ENCODE measurements at places on chromosomes 5 and 9.

GRCh38 chr5:143576711-143577484 is 173.4 kb upstream of the NR3C1 start:
- DNase-seq: no peak

DNA sequence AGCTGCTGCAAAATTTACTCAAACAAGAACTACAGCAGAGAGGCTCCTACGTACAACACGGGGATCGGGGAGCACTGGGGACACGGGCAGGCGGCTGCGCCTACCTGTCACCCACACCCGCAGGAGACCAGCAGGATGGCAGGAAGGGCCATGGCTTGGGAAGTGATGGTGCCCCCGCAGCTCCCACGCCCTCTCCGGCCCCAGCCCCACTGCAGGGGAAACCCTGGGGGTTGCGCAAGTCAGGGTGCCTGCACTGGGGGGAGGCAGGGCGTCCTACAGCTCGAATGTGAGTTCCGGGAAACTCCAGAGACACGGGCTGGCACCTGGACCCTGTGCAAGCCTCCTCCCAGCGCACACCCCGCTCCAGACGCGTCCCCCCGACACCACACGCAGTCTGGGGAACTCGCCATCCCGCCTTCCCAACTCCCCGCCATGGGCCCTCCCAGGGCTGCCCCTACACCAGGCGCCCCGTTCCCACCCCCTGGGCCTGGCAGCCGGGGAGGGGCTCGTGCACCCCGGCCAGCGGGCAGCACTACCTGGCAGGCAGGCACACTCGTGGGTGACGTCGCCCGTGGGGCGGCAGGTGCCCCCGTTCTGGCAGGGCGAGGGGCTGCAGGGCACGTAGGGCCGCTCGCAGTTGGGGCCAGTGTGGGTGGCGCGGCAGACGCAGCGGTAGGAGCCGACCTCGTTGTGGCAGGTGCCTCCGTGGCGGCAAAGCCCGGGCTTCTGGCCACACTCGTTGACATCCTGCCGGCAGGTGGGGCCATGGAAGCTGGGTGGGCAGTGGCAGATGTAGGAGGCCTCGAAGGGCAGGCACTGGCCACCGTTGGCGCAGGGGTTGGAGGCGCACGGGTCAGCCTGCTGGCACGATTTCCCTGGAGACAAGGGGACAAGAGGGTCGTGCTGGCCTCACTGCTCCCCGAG is 23.3 kb downstream of the NOTCH1 start:
- DNase-seq: no peak

DNA sequence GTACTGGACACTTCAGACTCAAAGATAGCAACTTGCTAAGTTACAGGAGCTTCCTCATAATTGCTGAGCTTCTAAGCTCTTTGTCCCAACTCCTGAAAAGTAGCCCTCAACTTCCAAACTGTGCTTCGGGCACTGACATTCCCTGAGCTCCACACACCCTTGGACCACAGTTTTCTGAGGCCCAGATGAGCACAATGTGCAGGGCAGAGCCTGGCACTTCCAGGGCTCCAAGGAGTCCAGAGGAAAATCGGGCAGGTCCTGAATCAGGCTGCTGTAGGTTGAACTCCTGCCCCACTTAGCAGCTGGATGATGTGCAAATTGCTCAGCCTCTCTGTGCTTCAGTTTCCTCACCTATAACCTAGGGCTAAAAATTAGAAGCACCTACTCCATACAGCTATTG is 54.6 kb upstream of the KCNIP1 start:
- DNase-seq: no peak

- DNase-seq: no peak
These were observed 516.3 kb upstream of the DAP start for GRCh38 chr5:11277323-11277722.

- DNase-seq: no peak
These were observed 135.9 kb downstream of the GABRB2 start for GRCh38 chr5:161410640-161411039.

DNA sequence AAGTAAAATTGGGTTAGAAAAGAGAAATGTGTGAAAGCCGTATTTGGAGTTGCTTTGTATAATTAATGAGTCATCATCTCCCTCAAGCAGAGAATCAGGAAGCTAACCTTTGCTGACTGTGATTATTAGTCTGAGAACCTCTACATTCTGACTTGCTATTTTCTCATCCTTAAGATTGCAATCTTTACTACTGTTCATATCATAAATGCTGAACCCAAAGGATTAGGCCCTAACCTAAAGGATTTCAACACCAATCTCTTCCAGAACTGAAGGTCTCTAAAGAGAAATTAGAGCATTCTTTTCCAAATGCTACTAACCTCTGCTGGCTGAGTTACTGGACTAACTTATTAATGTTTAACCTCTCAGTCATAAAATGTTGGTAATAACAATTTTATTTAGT is 538.1 kb upstream of the MEF2C start:
- no peak for DNase-seq

DNA sequence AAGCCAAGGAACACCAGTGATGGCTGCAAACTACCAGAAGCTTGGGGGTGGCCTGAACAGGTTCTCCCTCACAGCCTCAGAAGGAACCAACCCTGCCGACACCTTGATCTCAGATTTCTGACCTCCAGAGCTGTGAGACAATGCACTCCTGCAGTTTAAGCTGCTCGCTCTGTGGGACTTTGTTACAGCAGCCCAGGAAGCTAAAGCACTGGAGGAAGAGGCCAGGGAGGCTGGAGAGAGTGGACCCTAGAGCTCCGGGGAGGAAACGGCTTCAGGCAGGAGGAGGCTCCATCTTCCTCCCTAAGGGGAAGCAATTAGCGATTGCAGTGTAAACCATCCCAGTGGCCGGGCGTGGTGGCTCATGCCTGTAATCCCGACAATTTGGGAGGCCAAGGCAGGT is 25.1 kb downstream of the BARX1 start:
- no peak for DNase-seq

- DNase-seq: no peak
These were observed 329.5 kb downstream of the KIAA0825 start for GRCh38 chr5:94288937-94289336.

- no peak for DNase-seq
These were observed 47.6 kb downstream of the GGTA1 start for GRCh38 chr9:121452085-121452484.

DNA sequence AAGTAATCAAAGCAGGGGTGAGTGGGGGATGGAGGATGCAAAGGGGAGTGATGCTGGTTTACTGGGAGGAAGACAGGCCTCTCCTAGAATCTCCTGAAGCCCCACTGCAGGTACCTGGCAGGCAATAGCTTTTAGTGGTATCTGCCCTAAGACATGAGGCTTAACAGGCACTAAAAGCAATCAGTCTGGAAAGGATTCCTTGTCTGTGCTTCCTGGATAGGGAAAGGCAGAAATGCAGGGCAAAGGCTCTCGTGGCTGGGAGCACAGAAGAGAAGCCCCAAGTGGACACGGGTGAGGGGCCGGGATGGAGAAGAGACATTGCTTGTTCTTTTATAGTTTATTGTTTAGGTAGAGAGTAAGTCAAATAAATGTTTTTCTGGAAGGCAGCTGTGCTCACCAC is 40.1 kb downstream of the CCNJL start:
- DNase-seq: no peak

GRCh38 chr9:70484232-70485130 is 70.0 kb upstream of the KLF9 start:
- DNase-seq: peak; percentile 31

GRCh38 chr5:9054821-9055589 is 490.9 kb downstream of the SEMA5A start:
- no peak for DNase-seq

- DNase-seq: no peak
These were observed 91.8 kb upstream of the ACO1 start for GRCh38 chr9:32292611-32293010.

GRCh38 chr5:60036192-60036938 is 142.8 kb upstream of the PDE4D start:
- DNase-seq: no peak

- no peak for DNase-seq
These were observed 100.0 kb downstream of the LPAR1 start for GRCh38 chr9:110938242-110938641.

DNA sequence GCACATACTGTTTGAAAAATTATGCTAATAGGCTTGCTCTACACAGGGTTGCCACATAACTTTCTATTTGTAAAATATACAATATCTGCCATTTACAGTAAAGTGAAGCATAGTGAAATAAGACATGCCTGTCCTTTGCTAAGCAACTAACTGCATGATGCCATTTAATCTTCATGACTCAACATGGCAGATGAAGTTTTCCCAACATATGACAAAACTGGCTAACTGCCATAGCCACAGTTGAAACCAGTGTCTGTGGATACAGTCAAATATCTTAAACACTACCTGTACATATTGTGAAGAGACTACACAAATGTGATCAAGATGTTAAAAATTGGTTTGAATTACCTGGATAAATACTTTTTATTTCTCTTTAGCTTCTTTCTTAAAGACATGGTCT is 3.1 kb upstream of the DMAC1 start:
- DNase-seq: no peak

GRCh38 chr9:129184219-129184524 is 6.1 kb upstream of the IER5L start:
- DNase-seq: no peak

- DNase-seq: no peak
These were observed 36.5 kb upstream of the NUTM2G start for GRCh38 chr9:96892131-96892530.

- DNase-seq: no peak
These were observed 123.6 kb upstream of the PITX1 start for GRCh38 chr5:135157421-135158313.

- no peak for DNase-seq
These were observed 6.5 kb downstream of the CD74 start for GRCh38 chr5:150406103-150406722.

GRCh38 chr5:88401686-88402085 is 133.0 kb upstream of the TMEM161B start:
- DNase-seq: no peak

- no peak for DNase-seq
These were observed 241.6 kb upstream of the CD180 start for GRCh38 chr5:67437905-67438845.

DNA sequence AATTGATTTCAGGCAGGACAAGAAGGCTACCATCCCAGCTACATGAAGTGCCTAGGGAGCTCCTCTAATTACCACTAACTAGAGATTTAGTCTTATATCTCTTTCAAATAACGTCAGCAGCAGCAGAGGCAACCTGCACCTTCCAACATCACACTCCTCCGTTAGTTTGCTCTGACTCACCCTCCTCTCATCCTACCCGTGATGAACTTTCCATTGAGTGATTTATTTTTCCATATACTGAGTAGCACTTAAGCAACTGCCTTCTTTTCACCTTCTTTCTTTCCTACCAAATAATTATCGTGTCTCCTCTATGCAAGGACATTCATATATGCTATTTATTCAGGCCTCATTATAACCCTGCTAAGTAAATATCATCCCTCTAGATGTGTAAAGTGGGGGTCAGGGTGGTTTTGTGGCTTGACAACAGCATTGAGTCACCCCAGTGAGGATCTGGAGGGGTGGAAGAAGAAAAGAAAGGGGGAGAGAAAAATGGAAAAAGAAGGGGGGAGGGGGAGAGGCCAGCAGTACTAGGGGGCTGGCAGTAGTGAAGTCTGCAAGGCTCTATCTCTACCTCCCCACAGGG is 64.6 kb upstream of the CAST start:
- no peak for DNase-seq

DNA sequence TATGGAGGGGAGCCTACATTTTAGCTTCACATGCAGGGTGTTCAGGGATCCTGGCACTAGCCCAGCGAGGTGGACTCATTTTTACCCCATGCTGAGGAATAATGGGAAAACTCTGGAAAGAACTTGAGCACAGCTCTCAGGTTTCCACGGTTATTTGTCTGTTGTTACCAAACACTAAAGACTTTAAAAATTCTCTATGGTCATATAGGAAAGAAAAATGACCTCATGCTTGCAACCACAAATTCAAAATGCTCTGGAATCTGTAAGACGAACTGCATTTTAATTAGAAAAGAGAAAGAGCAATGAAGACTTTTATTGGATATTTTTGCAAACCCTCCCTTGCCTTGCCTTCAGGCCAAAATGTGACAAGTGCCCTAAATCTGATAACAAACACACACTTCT is 606.9 kb downstream of the EBF1 start:
- no peak for DNase-seq

DNA sequence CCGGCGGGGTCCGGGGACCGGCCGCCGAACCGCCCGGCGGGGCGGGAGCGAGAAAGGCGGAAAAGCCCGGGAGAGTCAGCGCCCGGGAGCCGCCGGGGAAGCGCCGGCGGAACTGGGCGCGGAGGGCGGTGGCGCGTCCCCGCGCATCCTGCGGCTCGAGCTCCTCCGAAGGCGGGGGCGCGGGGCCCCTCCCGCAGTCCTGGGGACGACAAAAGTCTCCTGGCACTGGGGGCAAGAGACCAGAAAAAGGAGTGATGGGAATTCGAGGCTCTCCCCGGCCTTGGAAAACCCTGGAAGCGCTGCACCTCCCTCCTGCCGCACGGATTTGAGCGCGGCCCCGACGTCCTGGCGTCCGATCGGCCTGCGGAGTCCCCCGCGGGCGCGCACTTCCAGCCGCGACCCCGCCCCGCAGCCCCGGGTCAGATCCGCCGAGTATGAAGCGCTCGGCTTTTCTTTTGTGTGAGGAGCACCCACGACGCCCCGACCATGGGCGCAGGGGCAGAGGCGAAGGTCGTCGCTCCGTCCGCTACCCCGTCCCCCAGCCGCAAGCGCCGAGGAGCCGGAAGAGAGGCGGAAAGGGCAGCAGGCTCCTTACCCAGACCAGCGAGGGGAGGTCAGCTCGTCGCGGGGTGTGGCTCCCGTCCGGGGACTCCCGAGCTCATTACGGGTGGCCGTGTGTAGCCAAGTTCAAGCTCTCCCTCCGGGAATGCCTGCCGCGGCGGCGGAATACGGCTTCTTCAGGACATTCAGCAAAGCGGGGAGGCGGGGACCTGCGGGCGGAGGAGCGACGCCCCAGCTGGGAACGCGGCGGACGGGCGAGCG is at the start of gene EPB41L4A:
Gene EPB41L4A (minus strand): TSS at position 114 of the 822 bp plus-strand sequence. CDS start 238 bp downstream, outside the sequence.
- DNase-seq: no peak

DNA sequence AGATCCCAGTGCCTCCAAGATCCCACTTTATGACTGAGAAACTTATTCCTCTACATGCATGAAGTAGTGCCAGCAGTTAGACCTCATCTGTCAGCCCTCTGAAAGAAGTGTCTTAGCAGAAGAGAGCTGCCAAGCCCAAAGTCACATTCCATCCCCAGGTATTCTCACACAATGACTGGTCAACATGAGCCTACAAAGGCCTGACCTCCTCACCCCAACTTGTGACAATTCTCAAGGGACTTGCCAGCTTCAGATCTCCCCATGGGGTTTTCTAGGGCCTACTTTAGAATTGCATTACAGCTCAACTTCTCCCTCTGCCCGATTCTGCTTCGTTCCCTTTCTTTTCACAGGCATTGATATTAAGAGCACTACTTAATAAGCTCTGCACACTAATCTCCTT is 393.8 kb upstream of the SLC30A5 start:
- DNase-seq: no peak

- DNase-seq: no peak
These were observed 17.2 kb upstream of the THG1L start for GRCh38 chr5:157713830-157714595.

DNA sequence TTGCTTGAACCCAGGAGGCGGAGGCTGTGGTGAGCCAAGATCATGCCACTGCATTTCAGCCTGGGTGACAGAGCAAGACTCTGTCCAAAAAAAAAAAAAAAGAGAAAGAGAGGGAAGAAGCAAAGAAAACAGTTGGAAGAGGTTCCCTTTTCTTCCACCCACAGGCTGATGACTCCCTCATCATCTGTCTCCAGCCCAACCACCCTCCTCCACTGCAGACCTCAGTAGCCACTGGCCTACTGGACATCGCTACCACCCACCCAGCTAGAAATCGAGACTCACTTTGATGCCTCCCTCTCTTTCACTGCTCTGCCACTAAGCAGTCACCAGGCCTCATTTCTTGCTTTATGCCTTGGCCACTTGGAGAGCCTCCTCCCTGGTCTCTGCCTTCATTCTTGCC is 71.2 kb downstream of the NIPSNAP3B start:
- peak; percentile 21 for DNase-seq
